ENCODE measurements at places on chromosomes 4 and X.

DNA sequence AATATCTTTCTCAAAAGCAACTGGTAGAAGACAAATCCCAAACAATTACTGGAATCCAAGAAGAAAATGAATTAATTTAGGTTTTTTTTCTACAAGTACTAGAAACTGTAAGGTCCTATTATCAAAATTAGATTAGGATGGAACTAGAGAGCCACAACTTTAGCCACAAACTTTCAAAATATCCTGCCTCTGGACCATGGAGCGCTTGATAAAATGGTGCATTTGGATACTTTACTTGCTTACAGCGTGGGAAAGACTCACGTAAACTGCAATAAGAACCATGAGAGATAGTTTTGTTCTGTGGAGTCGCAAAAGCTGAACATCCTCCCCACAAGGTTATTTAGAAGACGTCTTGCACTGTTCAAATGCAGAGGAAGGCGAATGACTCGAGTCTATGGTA is at the start of gene DCAF8L2:
DCAF8L2 (plus strand) TSS at position 301 of the 400 bp plus-strand sequence. CDS start 156,552 bp downstream, outside the sequence.
- DNase-seq = no peak

DNA sequence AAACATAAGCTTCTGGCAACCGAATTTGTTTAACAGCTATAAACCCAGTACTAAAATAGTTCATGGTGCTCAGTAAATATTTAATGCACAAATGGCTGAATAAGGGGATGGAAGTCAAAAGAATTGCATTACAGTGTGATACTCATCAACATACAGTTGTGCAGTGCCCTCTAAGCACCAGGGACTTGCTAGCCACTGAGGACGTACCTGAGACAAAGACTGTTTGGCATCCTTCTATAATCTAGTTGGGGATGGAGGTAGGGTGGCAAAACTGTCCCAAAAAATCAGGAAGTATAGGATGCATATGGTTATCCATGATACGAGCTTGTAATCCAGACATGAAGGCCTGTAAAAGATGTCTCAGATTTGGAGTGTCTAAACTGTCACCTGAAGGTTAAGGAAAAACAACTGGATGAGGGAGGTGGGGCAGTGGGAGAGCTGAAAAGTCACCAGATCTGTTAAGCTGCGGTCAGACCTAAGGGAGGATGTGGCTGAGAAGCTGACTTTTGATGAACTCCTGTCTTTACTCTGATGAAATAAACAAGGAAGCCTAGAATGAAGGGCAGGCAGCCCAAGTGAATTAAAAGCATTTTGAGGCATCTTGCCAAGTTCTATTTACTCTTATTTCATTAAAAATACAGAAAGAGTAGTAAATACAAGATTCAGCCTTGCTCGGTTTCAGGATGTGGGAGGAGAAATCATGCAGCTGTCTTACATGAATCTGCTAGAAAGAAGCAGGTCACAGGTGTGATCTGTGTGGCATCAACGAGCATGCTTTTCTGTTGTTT is 12.0 kb upstream of the CD38 start:
- DNase-seq = no peak

GRCh38 chr4:15898902-15899301 is 39.6 kb downstream of the FGFBP1 start:
- DNase-seq = no peak

DNA sequence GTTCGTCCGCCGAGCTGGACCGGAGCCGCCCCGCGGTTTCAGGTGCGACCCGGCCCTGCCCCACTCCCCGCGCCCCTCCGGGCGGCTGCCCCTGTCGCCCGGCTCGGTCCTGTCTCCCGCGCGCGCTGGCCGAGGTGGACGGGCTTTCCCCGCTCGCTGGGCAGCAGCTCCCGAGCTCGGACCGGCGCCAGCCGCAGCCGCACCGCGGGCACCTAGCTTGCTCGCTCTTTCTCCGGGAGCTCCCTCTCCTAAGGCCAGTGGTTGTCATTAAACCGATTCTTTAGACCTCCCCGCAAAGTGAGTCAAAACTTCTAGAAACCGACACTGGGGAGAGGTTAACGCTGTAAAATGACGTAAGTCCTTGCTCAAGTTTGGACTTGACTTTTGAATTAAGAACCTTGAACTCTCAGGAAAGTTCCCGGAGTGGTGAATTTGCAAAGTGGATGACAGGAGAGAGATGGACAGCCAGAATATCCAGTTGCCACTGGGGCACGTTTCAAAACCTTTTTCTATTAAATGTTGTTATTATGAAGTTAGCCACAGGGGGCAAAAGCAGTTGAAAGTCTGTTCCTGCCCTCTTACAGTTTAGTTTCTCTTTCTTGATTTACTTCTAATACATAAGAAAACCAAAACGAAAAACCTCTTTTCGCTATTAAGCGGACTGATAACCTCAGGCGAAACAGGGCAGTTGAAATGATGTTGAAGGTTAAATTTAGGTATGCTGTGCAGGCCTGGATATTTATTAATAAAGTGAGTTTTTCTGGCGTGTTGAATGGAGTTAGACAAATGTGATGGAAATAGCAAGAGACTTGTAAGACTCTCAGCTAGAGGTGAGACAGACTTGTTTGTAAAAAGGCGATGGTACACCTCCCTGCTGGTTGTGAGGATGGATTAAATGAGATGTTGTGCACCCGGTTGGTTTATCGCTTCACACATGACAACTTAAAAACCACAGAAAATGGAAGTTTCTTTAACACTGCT is 847 bp downstream of the PI4K2B start:
- DNase-seq = peak; percentile 65

Measured in right hindlimb (tissue), 1 donor.